ENCODE measurements at places on chromosomes 4 and X.
A peak's percentile ranks its signal among the peaks of the same experiment; 100 is the strongest.

- no peak for DNase-seq
Measured at GRCh38 chr4:40265910-40266274, 69.1 kb downstream of the RHOH start.

- no peak for DNase-seq
Measured at GRCh38 chr4:1780435-1780834, 12.7 kb upstream of the FGFR3 start.

GRCh38 chr4:55808186-55808585 lies 11.4 kb upstream of the EXOC1L start:
- DNase-seq, result no peak

GRCh38 chr4:25505637-25505991 lies 128.6 kb downstream of the ANAPC4 start:
- DNase-seq, result no peak

DNA sequence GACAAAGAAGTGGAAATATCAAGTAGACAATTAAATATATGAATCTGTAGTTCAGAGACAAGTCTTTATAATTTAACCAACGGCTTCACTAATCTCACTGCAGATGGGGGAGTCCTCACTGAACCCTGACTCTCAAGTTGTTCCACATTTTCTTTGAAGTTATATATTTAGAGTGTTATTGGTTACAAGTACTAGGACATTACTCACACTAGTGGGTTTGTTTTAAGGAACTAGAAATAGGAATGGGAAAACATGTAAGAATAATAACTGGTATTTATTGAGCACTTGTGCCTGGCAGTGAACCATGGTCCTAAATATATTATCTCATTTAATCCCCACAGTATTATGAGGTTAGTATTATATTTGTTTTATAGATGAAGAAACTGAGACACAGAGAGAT lies 22.0 kb downstream of the MND1 start:
- no peak for DNase-seq

GRCh38 chrX:131322651-131323050 lies 33.5 kb upstream of the IGSF1 start:
- no peak for DNase-seq

GRCh38 chrX:10932842-10933440 lies 178.2 kb upstream of the HCCS start:
- no peak for DNase-seq

DNA sequence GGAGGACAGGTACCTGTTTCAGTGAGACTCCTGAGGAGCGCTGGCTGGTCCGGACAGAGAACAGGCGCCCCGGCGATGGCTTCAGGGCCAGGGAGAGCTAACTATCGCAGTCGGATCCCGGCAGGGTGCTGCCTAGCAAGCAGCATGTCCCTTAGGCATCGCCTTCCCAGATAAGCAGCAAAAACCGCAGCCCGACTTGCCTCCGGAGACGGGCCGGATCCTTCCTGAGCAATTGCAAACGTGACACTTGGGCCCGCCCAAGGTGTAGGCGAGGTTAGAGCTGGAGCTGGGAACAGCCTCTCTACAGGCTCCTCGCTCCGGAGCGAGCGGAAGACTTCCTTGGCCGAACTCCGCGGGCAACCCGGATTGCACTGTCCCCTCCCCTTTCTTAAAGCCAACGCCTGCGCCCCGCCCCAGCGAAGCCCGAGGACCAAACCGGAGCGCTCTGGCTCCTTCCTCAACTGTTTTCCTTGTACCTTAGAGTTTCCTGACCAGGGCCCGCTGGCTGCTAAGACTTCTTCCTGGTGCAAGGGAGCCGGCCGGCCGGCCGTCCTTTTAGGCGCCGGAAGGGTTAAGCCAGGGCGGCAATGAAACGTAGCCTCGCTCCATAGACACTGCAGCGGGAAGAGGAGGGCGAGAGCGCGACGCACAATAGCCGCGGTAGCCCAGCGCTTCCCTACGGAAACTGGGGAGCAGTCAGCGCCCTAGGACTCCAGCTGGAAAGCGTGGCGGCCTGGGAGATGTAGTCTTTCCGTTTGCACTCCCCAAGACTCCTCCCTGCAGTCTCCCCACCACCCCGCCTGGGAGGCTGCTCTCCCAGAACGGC lies at the start of gene OPHN1:
Gene OPHN1, minus strand, starts transcription at position 341 of the 826 bp plus-strand sequence. CDS start 475 bp downstream, outside the sequence.
- DNase-seq, result peak; percentile 64

GRCh38 chr4:149574971-149575370 lies 240.7 kb downstream of the IQCM start:
- no peak for DNase-seq

GRCh38 chr4:169410839-169411770 lies 140.3 kb upstream of the SH3RF1 start:
- DNase-seq, result no peak

GRCh38 chr4:62288808-62289541 lies 1088.8 kb downstream of the ADGRL3 start:
- no peak for DNase-seq

- no peak for DNase-seq
Measured at GRCh38 chr4:108351791-108352190, 183.1 kb upstream of the LEF1 start.

- DNase-seq, result no peak
Measured at GRCh38 chr4:66639361-66639760, 905.9 kb downstream of the CENPC start.

GRCh38 chrX:130719413-130719812 lies 183.6 kb downstream of the ENOX2 start:
- no peak for DNase-seq

- no peak for DNase-seq
Measured at GRCh38 chr4:54281054-54281766, 52.1 kb downstream of the PDGFRA start.

DNA sequence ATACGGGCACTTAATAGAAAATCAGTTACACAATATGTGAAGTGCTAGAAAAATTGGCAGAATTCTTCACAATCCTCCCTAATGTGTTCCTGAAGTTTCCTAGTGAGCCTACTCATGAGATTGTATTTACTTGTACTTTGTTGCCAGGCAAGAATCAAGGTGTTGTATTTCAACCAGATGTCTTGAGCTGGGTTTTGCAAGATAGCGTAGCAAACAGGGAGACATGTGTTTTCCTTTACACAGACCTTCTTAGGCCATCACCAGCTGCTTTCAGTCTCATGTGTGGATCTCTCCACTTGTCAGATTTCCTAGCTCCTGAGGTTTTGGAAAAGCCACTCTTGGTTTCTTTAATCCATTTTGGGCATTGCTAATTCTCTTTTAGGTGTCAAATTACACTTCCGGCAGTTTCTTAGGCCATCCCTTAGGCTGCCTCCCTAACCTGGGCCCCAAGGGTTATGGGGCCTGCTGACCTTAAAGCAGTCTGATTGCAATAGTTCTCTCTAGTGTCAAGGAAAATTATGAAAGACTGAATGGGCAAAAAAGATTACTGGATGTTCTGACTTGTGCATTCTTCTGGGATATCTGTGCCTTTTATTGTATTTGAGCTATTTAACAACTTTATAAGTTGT lies 12.2 kb upstream of the EDA start:
- no peak for DNase-seq

DNA sequence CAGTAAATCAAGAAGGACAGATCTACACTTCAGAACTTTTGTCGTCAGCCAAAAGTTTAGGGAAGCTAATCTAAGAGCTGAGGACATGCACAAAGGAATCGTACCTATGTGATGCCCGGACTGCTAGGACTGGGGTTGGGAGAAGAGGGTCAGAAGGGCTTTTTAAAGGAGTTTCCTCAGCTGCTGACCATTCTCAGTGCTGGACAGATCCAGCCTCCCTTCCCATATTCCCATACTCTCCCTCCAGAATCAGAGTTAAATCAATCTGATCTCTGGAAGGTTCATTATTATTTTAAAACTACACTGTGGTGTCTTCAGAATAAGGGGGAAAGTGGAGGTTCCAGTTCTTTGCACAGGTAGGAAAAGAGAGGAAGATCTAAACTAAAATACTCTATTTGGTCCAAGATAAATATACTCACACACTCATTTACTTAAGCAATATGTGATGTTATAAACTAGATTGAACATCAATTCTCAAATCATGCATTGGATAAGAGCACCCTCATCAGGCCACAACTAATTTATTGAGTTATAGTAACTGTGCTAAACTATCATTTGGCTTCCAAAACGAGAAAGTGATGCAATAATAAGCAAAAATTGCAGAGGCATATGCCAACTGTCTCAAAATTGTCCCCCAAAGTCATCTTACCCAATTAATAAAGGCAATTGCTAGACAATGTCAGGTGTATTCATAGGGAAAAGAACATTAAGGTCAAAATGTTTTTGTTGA lies 124.7 kb downstream of the HNRNPD start:
- no peak for DNase-seq

- DNase-seq, result no peak
Measured at GRCh38 chr4:3729882-3730226, 36.3 kb upstream of the ADRA2C start.

DNA sequence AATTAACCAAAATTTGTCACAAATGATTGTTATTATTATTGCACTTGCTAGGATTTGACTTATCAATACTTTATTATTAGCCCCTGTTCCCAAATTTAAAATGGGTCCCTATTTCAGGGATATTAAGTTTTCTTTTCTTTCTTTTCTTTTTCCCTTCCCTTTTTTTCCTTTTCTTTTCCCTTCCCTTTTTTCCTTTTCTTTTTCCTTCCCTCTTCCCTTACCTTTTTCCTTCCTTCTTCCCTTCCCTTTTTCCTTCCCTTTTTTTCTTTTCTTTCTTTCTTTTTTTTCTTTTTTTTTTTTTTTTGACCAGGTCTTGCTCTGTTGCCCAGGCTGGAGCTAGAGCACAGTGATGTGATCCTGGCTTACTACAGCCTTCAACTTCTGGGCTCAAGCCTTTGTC lies 33.8 kb downstream of the WWC2 start:
- no peak for DNase-seq

DNA sequence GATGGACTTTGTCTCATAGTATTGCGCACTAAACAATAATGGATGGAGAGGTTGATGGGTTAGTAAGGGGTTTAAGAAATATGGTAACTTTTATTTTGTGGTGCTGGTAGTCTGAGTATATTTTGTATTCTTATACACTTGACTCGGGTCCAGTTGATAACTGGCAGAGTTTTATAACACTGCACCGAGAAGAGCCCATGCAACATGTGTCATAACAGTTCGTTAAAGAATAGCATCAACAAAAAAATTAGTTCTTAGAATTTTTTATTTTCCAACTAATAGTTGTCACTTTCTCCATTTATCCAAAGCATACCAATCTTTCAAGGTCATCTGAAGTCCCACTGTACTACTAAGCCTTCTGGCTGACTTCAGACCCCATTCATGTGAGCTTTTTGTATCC lies 175.1 kb downstream of the SOWAHB start:
- DNase-seq, result no peak

DNA sequence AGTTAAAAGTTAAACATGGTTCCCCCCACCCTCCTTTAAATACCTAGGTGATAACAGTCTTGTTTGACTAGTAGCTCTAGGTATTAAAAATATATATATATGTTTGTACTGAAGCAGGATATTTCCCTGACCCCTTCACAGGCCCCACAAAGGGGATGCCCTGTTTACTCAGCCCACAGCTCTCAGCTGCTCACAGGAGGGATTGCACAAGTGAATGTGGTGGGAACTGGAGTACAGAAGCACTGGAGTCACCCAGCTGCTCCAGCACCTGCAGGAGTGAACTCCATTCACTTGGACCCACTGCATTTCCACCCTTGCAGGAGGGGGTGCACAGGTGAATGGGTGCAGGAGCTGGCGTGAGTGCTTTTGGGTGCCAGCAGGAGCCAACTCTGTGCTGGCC lies 99.3 kb upstream of the TLR3 start:
- DNase-seq, result no peak

DNA sequence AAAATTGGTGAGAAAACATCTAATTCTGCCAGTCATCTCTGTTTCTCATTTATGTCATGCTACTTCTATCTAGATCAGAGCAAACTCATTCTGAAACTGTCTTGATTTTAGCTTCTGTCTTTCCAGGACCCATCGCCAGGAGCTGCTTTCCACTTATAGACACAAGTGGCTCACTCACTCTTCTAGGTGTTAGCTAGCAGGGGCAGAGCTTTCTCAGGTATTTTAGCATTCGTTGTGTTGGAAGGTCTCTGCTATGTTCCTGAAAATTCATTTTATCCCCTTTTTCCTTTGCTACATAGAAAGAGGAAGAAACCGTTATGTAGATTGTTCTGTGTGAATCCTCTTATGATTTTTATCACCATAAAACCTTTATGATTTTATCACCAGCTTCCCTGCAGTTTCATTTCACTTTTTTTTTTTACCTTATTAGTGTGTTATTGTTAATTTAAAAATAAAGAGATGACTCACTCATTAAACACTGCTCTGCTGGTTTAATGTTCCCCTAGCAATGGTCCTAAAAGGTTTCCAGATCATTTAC lies 246.6 kb upstream of the AADAT start:
- DNase-seq, result no peak

- DNase-seq, result no peak
Measured at GRCh38 chrX:10111364-10112148, 45.2 kb upstream of the CLCN4 start.

DNA sequence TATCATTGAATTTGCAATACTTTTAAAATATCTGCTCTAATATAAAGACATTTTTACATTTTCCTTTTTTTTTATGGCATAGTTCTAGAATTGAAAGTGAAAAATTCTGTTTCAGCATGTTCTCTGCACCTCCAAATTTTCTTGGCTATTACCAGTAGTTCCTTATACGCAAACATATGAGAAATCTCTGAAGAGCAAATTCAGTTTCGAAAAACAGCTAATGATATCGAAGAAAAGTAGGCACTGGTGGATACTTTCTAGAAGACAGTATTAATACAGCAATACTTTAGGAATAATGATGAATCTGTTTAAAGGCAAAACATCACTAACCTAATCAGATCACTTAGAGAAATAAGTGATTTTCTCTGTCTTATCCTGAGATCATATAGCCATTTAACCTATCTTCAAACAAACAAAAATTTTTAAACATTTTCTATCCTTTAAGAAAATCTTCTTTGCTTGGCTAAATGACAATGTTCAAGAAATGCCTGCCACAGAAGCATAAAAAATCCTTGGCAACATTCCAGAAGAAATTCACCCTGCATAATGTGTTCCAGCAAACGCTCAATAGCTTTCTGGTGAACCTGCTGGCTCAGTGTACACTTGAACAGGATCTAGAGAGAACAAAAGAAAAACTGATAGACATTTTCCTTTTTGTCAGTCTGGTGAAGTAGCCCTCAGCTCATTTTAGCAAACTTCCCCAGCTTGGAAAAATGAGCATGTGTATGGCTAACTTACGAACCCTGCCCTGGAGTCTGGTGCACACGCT lies 51.2 kb upstream of the KLF3 start:
- no peak for DNase-seq

- no peak for DNase-seq
Measured at GRCh38 chr4:36322921-36323354, 41.5 kb downstream of the DTHD1 start.

- DNase-seq, result no peak
Measured at GRCh38 chr4:57023104-57023503, 44.4 kb downstream of the POLR2B start.

GRCh38 chr4:167234316-167234881 lies at the start of gene SPOCK3:
TSS of gene SPOCK3 (minus strand) at chr4:167234494.
- peak; percentile 80 for DNase-seq

DNA sequence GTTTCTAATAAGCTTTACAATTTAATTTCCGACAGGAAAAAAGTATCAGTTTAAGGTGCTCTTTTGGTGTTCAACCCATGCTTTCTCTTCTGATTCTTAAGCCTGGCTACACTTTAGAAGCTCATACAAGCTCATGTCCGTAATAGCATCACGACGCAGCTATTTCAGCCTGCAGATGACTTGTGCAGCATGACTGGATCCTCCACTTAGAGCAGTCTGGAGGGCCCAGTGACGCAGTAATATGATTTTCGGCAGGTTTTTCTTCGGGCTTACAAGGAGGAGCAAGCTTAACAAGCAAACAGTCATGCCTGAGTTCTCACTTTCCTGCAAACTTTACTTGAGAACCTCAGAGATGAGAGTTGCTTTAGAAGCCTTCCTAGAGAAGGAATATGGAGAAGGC lies 85.3 kb upstream of the MAML3 start:
- DNase-seq, result no peak

GRCh38 chrX:119775517-119776238 lies 15.8 kb downstream of the RPL39 start:
- no peak for DNase-seq
